ENCODE measurements at places on chromosomes 11 and 22.
A peak's percentile ranks its signal among the peaks of the same experiment; 100 is the strongest.

DNA sequence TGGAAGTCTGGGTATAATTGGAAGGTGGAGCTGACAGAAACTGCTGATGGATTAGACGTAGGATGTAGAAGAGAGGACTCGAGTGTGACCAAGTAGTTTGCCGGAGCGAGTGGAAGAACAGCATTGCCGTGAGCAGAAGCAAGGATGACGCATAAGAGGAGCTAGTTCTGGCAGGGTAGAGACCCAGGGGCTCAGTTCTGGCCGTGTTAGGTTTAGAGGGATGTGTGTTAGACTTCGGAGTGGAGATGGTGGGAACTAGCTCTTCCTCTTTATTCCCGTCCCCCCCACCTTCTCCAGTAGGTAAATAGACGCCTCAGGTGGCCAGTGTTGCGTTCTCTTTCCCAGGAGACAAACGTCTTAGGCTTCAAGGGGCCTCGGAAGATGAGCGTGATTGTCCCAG lies 19.1 kb downstream of the TUB start:
- peak; percentile 6 for DNase-seq

- DNase-seq = no peak
These were observed 10.7 kb downstream of the MAML2 start for GRCh38 chr11:96332126-96332771.

GRCh38 chr11:29486301-29486700 lies 530.5 kb downstream of the KCNA4 start:
- DNase-seq = no peak

- no peak for DNase-seq
These were observed 7.6 kb upstream of the IGSF9B start for GRCh38 chr11:133964356-133964755.

GRCh38 chr22:35523167-35523947 lies 17.3 kb upstream of the RASD2 start:
- no peak for DNase-seq

- DNase-seq = no peak
These were observed 30.4 kb downstream of the DSCAML1 start for GRCh38 chr11:117766576-117766975.

DNA sequence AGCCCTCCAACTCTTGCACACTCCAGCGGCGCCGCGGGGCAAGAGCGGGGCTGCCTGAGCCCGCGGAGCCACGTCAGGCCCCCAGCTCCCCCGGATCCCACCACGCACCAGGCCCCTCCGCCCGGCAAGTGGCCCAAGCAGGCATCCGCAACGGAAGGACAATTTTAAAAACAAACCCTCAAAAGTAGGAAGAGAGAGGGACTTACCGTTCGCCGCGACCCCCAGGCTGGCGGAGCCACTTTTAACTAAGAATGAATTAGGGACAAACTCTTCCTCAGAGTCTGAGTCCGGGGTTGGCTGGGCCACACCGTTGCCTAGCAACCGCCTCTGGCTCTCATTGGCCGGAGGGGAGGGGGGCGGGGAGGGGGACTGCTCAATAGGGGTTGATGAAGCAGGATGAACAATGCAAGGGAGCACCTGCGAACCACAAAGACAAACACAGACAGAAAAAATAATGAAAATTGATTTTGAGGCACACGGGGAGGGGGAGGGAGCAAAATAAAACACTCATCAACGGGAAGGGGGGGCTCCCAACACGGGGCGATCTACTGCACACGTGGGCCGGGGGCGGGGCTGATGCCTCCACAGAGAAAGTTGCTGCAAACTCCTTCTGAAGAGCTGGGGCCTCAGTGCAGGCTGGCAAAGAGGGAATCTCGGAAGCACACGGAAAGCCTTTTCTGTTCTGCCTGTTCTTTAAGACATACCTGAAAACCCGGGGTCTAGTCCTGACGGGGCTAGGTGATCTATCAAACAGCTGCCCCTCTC lies 387.5 kb upstream of the NARS2 start:
- DNase-seq = peak; percentile 95
